ENCODE measurements at places on chromosomes 7 and 10.

DNA sequence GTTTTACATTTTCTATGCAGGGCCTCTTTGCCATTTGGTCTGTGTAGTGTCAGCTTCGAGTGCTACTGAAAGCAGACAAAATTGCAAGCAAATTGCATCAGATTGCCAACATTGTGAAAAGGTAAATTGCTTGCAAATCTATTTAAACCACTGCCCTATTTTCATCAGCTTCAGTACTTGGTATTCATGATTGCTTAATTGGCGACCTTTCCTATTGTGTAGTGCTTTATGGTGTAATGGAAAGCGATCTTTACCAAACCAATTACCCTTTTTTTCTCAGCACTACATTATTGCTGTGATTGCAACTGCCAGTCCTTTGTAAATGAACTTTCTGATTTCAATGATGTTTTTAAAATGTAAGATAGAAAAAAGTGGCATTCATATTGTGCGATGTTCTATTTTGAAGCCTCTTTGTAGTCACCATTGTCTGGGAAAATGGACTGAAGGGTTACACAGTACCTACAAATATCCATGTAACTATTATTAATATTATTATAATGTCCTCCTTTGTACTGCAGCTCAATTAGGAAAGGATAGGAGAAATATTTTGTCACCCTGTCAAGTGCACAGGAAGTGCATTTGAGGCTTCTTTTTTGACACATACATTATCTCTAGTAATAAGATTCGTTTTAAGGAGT is 177.7 kb upstream of the SP8 start:
- DNase-seq = peak; percentile 93

DNA sequence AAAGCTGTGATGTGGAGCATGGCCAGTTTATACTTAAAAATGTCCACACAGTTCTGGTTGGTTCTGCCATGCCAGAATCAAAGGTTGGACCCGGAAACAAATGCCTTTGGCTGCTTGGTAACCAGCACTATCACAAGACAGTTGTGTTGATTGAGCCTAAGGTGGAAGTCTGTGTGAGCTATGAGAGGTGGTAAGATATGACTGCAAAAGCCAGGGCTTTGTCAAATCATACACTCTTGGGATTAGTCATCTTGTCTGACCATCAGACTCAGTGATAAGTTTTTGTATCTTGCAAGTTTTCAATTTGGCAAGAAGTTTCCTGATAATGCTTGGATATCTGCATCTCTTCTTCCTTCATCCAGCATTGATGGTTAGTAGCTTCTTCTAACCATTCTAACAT is 35.5 kb downstream of the GPR141 start:
- no peak for DNase-seq

DNA sequence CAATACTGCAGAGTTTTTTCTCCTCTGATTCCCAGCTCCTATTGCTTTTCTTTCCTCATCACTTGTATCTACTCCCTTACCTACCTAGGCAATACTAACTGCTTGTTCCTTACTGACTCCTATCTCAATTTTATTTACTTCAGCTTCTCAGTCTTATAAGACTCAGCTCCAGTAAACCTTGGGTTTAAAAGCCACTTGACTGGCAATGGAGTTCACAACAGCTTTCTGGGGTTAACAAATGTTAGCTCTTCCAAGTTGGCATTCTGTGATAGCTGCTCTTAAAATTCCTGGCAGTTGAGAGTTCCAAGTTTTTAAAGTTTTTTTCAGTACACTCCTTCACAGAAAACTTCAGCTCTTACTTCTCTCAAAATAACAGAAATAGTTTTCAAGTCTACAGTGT is 14.2 kb downstream of the ATAD1 start:
- DNase-seq = no peak

DNA sequence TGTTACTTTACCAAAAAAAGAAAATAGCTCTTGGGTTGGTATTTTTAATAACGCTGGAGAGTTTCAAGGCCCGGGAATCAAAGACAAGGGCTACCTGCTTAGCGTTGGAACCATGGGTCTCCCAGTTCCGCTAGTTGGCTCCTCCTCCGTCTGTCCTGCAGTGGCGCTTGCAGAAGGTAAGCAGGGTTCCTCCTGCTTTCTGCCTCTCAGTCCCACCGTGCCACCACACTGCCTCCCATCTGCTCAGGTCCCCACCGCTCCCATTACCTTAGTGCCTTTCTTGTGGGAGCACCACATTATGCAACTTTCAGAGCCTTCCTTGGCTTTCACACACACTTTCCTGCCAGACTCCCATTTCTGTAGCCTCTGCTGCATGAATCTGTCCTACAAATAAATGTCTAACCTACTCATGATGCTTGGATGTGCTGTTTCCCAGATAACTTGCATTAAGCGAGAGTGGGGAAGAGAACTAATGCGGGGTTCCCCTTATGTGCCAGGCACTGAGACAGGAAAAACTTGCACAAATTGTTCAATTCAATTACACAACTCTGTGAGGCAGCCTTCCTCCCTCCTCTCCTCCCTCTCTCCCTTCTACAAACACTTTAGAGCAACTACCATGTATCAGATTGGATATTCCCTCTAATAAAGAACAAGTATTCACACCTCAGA is 124.5 kb downstream of the AOAH start:
- DNase-seq = no peak

DNA sequence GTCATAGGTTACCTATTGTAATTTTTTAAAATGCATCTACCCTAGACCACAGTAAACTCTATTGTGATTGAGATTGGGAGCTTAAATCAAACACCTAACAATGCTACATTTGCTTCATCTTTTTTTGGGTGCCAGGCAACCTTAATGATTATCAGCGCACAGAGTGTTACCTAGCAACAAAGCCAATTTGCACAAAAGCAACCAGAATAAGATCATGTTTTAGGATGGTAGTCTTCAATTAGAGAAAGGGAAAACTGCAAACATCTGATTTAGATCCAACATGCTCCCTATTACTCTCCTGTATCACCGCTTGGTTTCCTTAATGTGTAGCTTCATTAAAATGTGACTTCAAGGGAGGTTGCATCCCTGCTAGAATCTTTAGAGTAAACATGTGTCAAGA is 226.9 kb downstream of the ABCA13 start:
- no peak for DNase-seq

DNA sequence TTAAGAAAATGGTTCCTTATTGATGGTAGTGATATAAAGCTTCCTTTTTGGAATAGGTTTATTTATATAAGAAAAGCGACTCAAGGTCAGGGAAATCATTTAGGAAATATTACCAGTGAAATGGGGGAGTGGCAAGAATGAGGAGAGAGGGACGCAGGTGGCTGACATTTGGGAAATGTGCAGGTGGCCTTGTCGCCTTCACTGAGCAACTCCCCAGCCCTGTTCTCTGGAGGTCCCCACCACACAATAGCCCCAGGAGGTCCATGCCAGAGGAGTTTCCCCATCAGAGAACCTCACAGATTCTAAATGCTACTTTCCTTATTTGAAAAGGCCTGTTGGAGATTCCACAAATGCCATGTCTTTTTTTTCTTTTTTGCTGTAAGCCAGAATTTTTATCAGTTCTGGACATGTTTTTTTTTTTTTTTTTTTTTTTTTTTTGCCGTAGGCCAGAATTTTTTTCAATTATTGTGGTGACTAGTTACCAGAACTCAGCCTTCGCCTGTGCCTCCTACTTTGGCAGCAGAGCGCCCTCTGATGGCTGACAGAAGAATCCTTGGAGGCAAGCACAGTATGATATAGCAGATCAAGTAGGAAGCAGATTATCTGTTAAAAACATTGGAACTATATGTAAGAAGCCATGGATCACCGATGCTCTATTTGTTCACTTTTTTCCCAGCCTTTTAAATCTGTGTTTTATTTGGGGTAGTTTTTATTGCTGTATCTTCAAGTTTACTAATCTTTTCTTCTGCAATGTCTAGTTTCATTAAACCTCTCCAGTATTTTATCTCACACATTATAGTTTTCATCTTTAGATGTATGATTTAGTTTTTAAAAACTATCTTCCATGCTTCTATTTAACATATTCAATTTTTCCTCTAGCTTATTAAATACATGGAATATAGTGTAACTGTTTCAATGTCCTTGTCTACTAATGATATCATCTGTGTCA is 18.6 kb downstream of the OPALIN start:
- peak; percentile 35 for DNase-seq

DNA sequence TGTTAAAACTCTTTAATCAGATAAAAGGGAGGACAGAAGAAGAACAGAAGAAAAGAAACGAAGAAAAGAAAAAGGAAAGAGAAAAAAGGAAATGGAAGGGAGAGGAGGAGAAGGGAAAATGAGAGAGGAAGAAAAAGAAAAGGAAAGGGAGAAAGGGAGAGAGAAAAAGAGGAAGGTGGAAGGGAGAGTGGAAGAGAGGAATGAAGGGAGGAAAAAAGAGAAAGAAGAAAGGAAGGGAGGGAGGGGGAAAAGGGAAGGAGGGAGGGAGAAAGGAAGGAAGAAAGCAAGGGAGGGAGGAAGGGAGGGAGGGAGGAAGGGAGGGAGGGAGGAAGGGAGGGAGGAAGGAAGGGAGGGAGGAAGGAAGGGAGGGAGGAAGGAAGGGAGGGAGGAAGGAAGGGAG is 305.7 kb downstream of the CALN1 start:
- no peak for DNase-seq

GRCh38 chr7:43454936-43455518 is 127.9 kb upstream of the STK17A start:
- DNase-seq = peak; percentile 5

GRCh38 chr7:117737926-117738325 is 135.3 kb downstream of the CTTNBP2 start:
- no peak for DNase-seq

GRCh38 chr7:24706211-24707170 is 50.8 kb downstream of the GSDME start:
- DNase-seq = no peak

DNA sequence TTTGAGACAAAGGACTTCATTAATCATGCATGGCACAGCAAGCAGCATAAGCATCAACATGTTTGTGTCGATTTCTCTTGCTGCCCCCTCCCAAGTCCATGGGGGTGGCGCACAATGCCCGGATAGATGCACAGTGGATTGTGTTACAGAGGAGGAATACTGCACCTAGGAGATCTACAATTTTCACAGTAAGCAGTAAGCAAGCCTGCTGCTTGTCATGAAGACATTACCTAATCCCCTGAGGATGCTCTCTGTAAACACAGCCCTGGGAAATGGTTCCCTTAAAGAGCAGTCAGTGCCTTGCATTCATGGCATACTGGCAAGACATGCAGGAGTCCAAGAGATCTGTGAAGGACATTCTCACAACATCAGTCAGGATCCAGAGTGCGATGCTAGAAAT is 137.7 kb downstream of the ETV1 start:
- peak; percentile 36 for DNase-seq

DNA sequence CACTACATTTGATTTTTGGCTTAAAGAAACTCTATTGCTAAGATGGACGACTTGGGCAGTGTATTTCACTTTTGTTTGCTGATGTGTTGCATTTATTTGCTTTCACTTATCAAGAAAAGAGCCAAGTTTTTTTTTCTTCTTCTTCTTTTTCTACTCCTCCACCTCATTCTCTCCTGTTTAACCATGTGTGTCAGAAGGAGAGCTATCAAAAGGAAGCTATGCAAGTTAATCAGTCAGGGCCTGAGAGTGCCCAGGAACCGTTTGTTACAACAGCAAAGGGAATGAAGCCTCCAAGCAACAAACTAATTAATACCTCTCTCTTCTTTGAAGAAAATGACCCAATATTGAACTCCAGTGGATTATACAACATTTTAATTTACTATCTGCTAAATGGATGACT is 299.3 kb downstream of the GRM8 start:
- no peak for DNase-seq

GRCh38 chr7:63028376-63029206 is 970.1 kb upstream of the ZNF722 start:
- DNase-seq = no peak

GRCh38 chr7:115676080-115676479 is 354.5 kb downstream of the TFEC start:
- peak; percentile 1 for DNase-seq

- DNase-seq = peak; percentile 69
Measured at GRCh38 chr7:17939606-17940301, 540 bp downstream of the SNX13 start.

- DNase-seq = peak; percentile 61
Measured at GRCh38 chr10:25125201-25125611, 49.6 kb upstream of the GPR158 start.

DNA sequence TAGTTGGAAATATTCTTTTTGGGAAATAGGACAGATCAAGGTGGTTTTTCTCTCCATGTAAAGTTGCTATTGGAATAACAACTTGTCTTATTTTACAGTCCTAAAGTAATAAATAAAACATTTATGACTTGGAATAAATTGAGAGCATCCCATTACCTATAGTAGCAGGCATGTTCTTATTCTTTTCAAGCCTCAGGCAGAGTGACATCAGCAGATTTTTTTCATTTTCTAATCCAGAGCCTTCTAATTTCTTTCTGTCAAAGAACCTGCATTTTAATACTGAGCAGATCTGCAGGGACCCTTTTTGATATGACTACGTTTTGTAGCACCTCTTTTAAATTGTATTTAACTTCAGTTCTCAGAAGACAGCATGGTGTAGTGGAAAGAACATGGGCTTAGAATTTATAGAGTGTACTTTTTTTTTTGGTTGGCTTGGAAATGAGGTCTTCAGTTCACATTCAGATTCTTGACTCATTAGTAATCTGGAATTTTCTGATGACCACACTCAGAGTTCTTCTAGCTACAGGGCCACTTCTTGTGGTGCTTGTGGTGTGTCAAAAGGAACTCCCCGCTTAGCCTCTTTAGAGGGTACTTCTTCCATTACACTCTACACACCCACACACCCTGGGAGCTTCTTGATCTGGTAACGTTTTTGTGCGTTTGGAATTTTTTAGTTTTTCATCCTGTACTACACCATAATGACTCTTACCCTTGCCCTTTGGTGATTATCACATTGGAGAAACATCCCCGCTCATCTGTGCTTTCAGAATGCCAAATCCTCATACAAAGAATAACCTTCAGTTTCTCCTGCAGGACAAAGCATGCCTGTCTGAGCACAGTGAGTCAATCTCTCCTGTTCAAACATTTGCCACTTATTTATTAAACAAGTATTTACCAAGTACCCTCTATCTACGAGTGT is 34.6 kb downstream of the AGK start:
- DNase-seq = no peak

DNA sequence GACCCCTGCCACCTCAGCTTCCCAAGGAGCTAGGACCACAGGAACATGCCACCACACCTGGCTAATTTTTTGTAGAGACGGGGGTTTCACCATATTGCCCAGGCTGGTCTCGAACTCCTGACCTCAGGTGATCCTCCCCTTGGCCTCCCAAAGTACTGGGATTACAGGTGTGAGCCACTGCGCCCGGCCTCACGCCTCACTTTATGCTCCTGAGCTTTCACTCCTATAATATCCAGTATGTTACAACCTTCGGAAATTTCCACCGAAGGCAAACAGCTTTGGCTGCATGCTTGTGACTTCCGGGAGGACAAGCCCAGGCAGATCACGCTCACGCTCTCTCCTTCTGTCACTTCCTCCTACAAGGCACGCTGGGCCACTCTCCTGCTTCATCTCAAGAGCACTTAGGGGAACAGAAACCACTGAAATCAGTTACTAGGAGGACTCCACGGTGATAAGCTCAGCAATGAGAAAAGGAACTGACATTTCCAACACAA is 4.4 kb upstream of the MAD1L1 start:
- DNase-seq = no peak

All from NCI-H146 (cell line).